ENCODE measurements at places on chromosomes 11 and 22. TPM values are rescaled to one million over a fixed set of nuclear protein-coding genes. Genes with fewer than 3 reads are reported as not detected.
A peak's percentile ranks its signal among the peaks of the same experiment; 100 is the strongest.

The CTSF gene
- polyA plus RNA-seq: 54.7 TPM

The RAD9A gene
- polyA plus RNA-seq: 27.6 TPM

The LDLRAD3 gene
- 15.8 TPM for polyA plus RNA-seq

The FOLR1 gene
- polyA plus RNA-seq: 70.6 TPM

The PANX3 gene
- not detected for polyA plus RNA-seq

DNA sequence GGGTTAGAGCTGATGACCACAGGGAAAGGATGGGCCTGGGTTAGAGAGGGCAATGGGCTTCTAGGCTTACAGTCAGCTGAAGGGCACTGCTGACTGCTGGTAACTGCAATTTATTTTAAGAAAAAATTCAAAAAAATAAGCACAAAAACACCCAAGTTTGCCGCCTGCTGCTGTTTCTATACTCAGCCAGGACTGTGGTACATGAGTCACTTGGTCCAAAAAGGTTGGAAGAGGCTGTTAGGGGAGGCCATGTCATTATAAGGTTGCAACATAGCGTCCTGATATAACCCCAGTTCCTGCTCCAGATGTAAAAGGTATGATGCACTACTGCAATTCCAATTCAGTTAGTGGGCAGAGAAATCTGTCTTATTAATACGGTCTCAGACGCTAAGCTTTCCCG lies 98.9 kb downstream of the ETS1 start:
- DNase-seq: no peak

DNA sequence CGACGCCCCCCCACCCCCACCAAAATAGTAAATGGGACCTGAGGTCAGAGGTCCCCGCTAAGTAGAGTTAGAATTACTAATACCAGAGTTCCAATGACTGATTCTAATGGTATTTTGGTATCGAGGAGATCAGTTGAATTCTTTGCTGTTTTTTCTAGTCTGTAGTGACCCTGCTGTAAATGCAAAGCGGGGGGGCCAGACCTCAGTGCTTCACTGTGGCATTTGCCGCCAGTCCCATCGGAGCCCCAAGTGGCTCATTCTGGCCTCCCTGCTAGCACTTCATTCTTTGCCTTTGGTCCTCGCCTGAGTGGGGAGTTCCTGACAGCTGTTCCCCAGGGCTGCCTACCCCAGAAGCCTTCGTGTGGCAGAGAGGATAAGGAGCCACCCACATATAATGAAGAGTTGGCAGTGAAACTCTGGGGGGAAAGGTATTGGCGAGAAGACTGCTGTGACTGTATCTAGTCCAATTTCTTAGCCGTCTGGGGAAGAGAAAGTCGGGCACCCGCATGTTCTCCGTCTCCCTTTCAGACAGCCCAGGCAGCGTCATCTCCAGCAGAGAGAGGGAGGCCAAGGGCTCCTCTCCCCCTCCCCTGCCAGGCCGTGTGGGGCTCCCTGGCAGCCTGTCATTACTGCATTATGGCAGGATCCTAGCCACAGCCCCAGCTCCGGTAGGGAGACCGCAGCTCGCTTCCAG lies 19.4 kb upstream of the CABP7 start:
- no peak for DNase-seq

DNA sequence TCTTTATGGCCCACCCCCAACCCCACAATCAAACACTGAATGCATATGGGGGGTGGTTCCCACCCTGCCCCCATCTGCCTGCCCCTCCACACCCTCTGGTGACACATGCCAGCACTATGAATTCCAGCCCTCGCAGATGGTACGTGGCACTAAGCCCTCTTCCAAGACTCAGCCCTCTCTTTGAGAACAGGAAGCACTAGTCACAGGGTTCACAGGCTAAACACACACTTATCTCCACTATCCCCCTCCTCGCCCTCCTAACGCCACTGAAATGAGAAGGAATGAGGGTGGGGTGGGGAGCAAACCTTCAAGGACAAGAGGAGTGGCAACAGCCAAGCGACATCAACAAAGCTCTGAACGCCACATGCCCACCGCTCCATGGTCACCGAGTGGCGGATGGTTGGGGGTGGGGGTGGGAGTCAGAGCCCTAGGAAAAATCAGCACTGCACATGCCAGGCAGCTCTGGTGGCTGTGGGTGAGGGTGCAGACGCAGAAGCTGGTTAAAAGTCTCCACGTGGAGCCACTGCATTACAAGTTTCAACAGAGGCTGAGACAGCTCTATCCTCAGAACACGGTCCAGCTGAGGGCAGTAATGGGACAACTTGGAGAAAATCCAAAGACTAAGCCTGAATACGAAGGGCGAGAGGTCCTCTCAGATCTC lies 33.6 kb downstream of the TMEM184B start:
- DNase-seq: peak; percentile 77
